ENCODE measurements at places on chromosomes 3 and 15. TPM values are rescaled to one million over a fixed set of nuclear protein-coding genes. Genes with fewer than 3 reads are reported as not detected.
A peak's percentile ranks its signal among the peaks of the same experiment; 100 is the strongest.

DNA sequence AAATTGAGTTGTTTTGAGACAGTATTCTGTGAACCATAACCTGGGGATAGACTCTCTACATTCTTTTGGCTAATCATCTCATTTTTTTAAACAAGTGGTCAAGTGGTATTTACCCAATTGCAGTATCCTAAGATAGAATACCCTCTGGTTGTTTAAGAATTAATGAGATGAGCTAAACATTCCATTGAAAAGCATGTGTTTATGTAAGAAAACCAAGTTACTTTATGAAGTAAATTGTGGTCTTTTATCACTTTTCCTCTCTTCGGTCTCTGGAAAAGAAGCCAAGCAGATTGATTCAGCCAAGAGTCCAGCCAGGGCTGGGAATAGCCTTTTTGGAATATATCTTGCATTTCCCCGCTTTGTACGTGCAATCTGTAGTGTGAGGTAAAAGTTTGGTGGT, 185.7 kb upstream of the TOPAZ1 start:
- peak; percentile 76 for DNase-seq

DNA sequence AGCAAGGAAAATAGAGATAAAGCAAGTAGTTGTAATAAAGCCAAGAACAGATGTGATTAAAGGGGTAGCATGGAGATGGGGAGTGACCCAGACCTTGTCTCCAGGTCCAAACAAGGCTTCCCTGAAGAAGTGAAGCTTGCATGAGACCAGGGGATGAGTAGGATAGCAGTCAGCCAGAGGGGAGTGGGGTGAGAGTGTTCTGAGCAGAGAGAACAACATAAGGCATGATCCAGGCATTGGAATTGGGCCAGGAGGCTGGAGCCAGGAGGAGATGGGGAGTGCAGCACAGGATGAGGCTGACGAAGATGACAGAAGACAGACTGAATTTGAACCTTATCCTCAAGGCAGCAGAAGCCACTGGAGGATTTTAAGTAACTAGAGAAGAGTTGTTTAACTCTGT, 7.2 kb downstream of the TMOD2 start:
- no peak for DNase-seq

DNA sequence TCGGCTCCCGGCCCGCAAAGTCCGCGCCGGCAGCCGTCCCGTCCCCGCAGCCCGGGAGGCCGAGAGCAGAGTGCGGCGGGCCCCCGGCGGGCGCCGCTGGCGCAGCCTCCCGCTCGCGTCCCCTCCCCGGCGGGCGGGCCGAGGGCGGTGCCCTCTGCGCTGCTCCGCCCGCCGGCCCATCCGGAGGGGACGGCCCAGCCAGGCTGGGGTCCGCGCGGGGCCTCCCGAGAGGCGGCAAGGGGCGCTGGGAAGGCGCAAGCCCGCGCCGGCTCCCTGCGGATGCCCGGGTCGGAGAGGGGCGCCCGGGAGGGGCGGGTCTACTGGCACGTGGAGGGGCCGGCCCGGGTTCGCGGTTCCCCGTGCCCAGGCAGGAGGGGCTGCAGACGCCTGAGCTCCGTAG, at the start of the genes CLCN2 and POLR2H:
Gene CLCN2 (minus strand): TSS at position 74 of the 400 bp plus-strand sequence. CDS start 126 bp downstream, outside the sequence.
Gene POLR2H (plus strand): TSS at position 179 of the 400 bp plus-strand sequence. CDS start 1,783 bp downstream, outside the sequence.
- peak; percentile 94 for DNase-seq

DNA sequence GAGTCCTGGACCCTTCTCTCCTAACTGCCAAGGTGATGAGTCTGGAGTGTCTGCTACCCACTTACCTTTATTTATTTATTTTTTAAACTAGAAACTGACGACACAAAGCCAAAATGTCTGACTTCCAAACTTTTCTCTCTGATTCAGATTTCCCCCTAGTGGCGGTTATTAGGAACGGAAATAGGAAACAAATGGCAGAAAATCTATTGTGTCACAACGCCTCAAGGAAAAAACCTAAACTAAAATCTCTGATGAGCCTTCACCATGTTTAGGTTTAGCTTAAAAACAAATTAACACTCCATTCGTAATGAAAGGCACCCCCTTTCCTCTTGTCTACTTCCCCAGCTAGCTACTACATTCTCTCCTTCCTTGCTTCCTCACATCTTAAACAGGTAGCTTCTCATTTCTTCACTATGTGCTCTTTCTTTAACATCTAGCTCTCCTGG, 94.0 kb upstream of the MEX3B start:
- DNase-seq: no peak

DNA sequence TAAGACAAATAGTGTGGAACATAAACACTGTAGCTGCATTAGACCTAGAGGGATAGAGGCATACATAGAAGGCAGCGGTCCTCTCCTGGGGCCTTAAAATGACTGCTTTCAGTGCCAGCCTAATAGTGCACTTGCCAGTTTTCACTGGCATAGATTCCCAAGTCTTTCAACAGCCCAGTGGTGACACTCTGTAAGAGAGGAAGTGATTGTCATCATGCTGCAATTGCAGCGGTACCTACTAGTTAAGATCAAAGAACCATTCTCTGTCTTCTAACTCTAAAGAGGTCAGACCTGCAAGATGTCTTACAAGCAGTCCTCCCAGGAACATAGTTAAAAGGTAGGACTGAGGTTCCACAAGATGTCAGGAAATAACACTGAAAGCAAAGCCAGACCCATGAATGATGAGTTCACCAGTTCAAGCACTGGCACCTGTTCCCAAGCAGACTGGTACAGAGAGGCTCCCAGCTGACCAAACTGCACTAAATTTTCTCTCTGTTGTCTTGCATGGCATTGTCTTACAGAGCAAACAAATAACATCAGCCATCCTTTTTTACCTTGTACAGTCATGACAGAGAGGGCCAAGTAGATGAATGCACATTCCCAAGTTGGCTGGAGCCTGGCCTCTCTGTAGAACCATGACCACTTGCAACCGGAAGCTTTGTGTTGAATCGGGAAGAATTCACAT, 100.5 kb upstream of the SKOR1 start:
- no peak for DNase-seq

GRCh38 chr3:16388850-16389441, 123.9 kb downstream of the OXNAD1 start:
- DNase-seq: no peak

DNA sequence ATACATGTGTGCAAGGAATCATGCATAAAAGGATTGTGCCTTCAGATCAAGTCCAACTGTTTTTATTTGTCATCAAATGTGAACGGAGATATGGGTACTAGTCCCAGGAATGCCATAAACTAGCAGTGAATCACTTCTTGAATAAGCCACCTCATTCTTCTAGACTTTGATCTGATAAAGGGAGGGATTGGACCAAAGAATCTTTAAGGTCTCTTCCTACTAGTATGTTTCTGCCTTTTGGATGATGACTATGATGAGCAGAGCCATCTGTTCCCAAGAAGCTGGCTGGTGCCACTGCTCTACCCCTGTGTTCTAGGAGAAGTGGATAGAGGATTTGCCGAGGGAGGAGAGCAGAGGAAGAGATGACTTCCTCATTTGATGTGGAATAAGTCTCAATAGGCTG, 28.8 kb upstream of the UACA start:
- no peak for DNase-seq

DNA sequence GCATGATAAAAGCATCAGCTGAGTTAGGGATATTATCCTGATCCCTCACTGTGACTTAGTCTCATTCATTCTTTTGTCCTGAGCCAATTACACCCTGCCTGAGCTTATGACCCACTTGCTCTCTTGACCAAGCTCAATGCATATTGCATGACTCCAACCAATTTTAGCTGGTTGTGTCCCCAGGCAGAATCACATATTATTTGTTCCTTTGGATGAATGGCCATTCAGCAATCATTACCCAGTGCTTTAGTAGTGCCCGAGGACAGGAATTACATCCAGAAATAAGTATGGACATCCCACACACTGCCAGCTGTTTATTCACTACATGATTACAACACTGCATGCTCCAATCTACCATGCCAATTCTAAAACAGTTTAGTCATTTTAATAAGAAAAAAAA, 322.5 kb downstream of the ZBBX start:
- no peak for DNase-seq

DNA sequence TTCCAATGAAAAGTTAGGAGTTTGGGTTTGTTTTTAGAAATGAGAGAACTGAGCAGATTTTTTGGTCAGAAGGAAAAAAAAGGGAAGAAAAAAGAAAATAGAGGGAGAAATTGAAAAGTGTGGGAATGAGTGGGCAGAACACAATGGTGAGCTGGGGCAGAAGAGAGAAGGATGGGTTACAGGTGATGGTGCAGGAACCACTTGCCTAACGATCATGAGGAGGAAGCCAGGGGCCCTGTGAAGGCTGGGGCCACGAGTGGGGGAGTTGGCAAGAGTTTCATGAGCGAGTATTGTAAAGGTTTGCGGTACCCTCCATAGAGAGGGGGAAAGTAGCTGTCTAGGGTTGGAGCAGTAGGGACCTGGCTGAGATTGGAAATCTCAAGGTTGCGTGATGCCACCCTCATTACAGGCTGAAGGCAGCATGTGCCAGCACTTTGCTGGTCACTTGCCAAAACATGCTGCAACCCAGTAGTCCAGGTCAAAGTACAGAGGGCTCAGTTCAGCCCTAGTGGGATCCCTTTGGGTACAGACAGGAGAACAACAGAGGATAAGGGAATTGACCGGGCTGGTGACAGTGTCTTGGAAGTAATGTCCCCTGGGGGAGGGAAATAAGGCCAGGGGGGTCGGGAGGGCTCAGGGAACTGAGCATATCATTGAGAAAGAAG, 6.6 kb downstream of the IVD start:
- DNase-seq: peak; percentile 25

DNA sequence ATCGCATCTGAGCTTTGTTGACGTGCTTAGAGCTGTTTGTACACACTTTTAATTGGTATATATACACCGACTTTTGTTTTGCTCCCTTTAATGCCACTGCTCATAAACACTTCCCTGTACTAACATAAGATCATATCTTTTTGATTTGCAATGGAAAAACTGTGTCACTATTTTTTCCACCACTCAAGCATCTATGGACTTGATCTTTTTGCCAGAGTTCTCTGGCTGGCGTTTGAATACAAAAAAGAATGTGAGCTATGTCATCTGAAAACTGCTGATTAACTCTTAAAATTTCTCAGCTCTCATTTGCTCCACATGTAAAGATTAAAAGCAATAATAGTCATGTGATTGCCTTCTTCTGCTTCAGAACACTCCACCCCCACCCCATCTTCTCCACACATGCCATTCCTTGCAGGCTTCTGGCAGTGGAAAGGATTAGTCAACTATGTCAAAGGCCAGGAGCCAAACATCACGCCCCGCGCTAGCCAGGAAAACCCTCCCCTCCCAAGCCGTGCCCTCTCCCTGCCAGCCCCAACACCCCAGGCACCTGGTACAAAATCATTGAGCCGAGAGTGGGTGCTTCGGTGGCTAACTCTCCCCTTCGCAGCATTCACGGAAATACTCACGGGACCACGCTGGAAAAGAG, 123.4 kb upstream of the MEF2A start:
- DNase-seq: peak; percentile 98

- DNase-seq: no peak
These were observed 15.0 kb upstream of the ZNF445 start for GRCh38 chr3:44492496-44492895.

TMCO5A gene
- not detected for total RNA-seq

CCR1 gene
- total RNA-seq: 1.1 TPM

HCN4 gene
- not detected for total RNA-seq

ZBTB47 gene
- 39.2 TPM for total RNA-seq

SCAANT1 gene
- total RNA-seq: not detected

Measured in osteoblast (primary cell).